Activated CD8-positive, alpha-beta memory T cell treated with anti-CD3 and anti-CD28 coated beads for 48 hours (primary cell): ENCODE measurements at places on chromosomes 2 and 18.

DNA sequence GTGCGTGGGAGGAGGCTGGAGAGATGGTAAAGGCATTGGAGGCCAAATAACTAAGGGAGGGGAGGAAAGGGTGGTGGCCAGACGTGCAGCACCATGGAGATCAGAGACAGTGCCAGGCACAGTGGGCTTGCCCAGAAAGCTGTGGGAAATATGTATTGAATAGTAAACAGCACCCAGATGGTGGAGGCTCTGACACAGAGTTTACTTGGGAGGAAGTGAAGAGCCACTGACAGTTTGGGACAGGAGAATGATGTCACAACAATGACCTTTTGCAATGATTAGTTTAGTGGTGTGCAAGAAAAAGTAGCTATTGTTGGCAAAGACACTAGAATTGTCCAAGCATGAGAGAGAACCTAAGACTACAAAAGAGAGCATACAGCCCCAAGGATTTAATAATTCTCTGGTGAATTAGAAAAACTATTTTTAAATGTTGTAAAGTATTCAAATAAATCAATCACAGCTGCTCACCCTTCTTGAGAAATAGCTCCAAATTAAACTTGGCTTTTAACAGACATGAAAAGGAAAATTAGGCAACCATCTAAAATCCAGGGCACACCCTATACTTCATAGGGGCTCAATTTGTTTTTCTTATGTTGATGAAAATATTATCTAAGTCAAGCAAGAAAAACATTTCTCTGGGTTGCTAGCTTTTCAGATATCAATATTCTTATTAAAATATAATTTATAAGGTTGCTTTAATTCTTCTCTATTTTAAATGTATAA is 458.7 kb upstream of the HNRNPA3 start:
- DNase-seq: no peak

GRCh38 chr2:134727385-134727784 is 8.6 kb upstream of the TMEM163 start:
- no peak for DNase-seq

DNA sequence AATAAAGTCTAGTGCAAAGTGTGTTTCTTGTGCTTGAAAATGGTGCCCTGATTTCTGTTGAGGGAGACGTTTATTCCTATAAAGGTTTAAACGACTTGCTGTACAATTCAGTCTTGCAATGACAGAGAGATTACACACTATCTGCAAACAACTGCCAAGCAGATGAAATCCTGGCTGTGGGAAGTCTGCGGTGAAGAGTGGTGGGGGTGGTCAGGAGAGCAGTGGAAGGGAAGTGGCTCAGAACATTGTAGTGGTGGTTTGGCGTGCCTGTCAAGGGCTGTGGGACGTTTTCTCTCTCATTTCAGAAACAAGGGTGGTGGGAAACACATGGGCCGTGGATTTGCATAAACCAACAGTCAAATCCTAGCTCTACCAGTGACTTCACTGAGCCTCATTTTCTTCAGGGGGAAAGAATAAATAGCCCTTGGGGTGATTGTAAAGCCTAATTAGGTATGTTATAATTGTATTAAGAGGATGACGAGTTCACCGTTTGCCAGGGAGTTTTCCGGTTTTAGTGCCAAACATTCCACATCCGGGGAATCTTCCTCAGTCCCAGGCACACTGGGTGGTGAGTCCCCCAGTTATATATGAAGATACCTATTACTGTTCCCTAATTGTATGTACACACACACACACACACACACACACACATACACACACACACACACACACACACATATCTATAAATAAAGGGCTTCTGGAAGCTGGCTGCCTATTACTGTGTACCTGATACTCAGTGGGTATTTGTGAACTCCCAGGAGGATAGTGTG is 115.0 kb downstream of the SPTBN1 start:
- DNase-seq: no peak

DNA sequence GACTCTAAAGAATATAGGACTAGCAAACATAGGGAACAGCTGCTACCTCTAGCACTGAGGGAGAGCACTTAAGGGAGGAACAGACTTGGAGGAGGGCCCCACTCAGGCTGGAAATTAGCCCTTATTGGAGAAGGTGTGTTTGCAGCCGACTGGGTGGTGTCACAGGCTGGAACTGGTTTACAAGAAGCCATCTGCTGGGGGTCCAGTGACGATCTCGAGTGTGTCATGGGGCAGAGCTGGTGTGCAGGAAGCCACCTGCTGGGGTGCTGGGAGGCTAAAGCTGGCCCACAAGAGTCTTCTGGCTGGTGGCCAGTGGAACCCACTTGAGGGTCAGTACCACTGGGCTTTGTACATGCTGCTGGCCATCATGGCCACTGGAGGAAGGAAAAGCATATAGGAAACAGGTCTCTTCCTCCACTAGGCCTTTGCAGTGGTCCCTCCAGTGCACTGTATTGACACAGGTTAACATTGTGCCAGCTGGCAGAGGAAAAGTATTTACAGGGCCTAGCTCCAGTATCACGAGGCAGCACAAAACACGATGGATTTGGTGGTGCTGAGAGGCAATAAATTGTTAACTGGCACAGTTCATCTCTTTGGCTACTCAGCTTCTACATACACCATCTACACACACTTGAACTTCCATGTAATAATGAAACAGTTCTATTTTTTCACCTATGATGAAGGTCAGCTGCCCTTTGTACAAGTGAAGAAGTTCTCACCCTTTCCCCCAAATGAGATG is 43.6 kb downstream of the MAP3K20 start:
- DNase-seq: no peak

DNA sequence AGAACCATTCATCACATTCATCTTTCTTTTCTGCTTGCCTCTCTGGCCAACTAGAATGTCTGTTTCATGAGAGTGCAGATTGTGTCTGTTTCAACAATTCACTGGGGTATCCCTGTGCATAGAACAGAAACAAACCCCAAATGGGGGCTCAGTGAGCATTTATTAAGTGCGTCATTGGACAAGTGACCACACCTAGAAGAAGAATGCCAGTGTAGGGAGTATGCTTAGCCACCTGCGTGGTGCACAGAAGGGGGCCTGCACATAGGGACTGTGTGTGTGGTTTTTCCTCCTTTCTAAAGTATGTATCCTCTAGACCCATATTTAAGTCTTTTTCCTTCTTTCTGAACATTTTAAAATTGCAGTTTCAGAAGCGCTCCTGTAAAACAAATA is 255.9 kb downstream of the AGAP1 start:
- DNase-seq: no peak

GRCh38 chr2:162242586-162243280 is 512 bp downstream of the FAP start:
- no peak for DNase-seq

DNA sequence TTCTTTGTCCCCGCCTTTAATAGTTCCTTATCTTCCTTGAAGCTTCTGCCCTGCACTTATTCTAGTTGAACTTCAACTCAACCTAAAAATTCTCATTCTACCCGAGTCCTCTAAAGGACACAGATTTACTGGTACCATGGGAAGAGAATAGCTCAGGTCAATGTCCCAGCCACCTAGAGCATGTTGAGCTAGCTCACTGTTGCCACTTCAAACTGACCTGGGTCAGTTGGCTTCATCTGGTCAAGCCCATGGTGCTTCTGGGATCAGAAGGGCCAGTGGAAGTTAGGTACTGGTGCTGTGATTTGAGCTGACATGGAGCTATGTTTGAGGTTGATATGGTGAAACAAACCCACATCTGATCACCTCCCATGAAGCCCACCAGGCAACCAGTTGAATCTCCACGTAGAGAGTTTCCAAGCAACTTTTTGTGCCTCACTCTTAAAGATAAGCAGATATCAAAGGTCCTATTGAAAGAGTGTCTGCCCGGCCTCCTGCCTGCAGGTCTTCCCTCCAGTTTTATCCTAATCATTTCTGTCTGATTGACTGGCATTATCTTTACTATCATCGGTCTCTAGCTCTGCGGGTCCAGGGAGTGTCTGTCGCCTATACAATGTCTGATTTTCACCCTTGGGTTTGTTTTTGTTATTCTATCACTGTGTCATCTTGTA is 17.2 kb downstream of the GREB1 start:
- DNase-seq: no peak

DNA sequence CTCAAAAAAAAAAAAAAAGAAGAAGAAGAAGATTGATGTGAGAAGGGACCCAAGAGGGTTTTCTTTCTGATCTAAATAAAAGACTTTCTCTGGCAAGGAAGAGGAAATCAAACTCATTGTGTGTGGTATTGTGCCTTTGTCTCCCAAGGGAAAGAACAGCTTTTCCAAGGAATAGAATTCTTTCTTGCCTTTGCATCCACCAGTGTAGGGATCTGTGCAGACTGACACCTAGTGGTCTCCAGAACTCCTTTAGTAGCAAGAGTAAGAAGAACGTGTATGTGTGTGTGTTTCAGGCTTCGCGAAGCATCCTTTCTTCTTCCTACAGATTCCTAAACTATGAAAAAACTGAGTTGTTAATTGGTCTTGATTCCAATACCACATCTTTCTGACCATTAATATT is 33.5 kb upstream of the CRIM1 start:
- no peak for DNase-seq

GRCh38 chr18:6943143-6943542 is 174.5 kb downstream of the LAMA1 start:
- DNase-seq: no peak
